ENCODE measurements at places on chromosomes 7 and 10.

DNA sequence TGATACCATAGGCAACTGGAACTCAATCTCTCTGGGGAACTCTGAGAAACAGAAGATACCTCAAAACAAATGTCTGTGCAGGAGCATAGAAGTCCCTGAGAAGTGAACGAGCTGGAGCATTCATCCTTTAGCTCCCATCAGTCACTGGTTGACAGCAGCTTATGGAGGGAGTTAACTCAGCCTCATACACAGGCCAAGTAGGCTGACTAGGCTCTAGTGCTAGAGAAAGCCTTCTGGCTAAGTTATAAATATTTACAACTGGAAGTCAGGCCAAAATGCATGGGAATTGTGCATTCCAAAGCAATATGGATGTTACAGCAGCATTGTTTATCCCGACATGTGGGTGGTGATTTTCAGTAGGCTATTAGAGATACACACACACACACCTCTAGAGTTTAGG lies 66.5 kb downstream of the ANK3 start:
- DNase-seq = no peak

DNA sequence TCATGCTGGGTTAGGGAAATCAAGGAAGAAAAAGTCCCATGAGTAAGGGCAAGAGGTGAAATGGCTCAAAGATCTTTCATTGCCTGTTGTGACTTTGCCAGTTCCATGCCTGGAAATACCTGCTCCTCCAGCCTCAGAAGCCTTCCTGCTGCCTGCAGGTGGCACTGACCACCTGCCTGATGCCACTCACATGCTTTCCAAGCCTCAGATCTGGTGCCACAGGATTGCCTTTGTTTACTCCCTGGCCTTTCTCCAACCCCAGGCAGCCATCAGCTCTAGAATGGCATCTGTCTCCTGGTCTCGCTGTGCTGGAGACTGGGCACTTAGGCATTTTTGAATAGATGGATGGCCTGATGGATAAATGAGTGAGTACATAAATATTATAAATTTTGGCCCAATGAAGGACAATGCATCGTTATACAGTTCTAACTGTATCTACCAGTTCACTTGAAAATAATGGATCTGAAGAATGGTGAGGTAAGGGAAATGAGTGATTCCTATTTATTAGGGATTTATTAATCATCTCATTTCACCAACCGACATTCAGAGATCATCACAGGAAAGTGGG lies 657.2 kb downstream of the INHBA start:
- DNase-seq = no peak

GRCh38 chr10:119663866-119664698 lies 12.9 kb downstream of the BAG3 start:
- DNase-seq = no peak

DNA sequence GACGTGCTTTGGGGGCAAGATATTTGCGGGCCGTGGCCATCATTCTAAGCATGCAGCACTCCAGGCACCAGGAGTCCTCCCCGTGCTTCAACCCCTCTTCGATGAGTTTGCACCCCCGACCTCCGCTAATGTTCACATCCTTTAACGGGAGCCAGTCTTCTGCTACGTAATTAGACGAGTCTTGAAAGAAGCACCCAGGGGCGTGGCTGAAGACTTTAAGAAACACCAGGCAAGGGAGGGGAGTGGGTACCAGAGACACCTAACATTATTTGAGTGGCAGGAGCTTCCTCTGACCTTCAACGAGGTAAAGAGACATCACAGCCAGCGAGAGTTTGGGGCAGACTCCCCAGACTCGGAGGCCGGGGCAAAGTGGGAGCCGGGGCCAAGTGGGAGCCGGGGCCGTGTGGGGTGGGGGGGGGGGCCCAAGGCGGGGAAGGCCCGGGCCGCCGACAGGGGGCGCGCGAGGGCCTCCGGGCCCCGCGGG lies 31.1 kb upstream of the TOMM7 start:
- no peak for DNase-seq

DNA sequence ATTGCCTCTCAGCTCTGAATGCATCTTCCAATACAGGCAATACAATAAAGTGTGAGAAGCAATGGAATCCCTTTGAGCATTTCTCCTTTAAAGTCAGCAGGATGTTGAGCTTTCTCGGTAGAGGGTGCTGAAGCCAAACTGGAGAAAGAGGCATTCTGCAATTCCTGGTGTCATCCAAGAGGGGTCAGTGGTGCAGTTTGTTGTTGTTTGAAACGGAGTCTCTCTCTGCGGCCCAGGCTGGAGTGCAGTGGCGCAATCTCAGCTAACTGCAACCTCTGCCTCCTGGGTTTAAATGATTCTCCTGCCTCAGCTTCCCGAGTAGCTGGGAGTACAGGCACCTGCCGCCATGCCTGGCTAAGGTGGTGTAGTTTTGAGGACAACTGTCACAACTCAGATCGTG lies 486.5 kb downstream of the CALN1 start:
- DNase-seq = no peak

DNA sequence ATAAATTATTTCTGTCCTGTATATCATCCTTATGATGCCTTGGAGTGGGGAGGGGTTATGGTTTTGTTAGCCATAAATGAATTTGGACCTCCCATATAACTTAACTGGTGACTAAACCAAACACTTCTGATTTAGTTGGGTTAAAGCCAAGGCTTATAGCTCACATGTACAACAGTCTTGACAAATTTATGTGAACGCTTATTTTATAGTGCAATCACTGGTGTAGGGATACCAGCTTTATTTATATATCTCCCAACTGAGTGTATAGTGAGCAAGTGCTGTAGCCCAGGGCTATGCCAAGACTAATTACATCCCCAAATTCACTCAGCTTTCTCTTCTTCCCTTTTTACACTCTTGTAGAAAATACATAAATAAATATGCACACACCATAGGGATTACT lies 956.2 kb downstream of the SORCS3 start:
- no peak for DNase-seq

DNA sequence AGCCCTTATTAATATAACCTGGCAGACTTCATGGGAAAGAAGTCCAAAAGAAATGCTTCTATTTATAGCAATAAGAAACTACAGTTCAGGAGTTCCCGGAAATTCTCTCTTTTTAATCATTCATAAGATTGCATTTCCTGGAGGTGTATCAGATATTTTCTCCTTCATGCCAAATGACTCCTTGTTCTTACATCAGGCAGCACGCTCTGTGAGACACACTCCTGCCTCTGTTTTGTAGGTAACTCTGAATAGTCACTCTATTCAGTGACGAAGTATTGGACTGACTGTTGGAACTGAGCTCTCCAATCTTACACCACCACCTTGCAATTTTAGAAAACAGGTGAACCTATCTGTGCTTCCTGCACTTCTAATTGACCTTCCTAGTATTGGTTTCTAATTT lies 78.7 kb upstream of the MSRB2 start:
- no peak for DNase-seq

GRCh38 chr10:118237930-118238329 lies 104.2 kb downstream of the FAM204A start:
- DNase-seq = no peak

DNA sequence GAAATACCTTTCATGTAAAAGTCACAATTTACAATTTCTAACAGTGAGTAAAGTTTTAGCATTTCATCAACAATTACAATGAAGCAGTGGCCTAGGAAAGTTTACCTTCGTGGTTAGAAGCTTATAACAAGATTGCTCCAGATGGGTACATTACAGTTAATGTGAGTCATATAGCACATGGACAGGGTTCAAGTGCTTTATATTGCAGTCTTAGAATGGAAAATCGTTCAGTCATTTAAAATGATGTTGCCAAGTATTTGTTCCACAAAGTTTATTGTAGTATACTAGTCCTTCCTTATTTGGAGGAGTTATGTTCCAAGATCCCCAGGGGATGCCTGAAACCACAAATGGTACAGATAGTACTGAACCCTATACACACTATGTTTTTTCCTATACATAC lies 174.6 kb upstream of the TARP start:
- no peak for DNase-seq

DNA sequence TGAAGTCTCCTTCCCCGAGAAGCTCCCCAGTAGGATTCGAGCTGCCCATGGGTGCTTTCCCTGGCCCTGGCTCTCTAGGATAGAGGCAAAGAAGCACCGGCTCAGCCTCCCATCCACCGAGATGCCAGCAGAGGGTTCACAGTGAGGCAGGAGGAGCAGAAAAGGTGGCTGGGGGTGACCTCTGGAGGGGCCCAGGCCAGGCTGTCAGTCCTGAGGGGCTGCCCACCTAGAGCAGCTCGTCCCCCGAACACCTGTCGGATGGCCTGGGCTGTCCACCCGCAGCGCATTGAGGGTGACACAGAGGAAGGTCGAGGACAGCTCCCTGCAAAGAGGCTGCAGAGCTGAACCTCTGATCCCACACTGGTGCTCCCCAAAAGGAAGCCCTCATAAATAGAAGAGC lies 167.2 kb upstream of the PPP2R2D start:
- DNase-seq = no peak

- no peak for DNase-seq
Observed at GRCh38 chr10:52755297-52756062, 17.1 kb downstream of the MBL2 start.

- no peak for DNase-seq
Observed at GRCh38 chr10:29767968-29768367, 133.2 kb upstream of the SVIL start.

DNA sequence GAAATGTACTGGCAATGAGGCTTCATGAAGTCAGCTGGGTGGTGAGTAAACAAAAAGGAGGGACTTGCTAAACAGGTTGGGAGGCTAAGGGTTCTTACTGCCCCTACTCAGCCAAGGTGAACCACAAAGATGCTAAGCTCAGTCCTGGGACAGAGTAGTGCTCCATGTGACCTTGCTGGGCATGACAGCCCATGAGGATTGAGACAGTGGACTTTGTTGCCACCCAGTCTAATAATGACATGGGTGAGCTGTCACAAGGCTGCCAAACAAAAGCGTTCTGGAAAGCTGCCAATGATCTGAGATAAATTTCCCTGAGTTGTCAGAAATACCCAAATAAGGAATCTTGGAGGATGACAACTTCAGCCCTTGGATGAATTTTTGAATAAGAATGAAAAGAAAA lies 75.2 kb downstream of the CLEC2L start:
- DNase-seq = no peak

DNA sequence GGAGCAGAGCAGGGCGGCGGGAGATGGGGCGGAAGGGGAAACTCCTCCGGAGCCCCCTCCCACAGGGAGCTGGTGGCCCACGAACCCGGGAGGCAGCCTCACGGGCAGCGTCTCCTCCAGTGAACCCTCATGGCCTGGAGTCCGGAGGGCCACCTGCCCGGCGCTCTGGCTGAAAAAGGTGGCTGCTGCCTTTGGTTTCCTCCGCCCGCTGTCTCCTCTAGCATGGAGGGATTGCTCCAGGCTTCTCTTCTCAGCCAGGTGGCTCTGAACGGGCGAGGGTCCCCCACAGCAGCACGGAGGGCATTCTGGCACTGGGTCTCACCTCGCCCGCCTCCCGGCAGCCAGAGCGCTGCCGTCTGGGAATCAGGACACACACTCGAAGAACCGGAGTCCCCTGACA lies 177.3 kb upstream of the PFKP start:
- DNase-seq = no peak

GRCh38 chr10:44393834-44394547 lies 9.1 kb upstream of the CXCL12 start:
- DNase-seq = no peak

DNA sequence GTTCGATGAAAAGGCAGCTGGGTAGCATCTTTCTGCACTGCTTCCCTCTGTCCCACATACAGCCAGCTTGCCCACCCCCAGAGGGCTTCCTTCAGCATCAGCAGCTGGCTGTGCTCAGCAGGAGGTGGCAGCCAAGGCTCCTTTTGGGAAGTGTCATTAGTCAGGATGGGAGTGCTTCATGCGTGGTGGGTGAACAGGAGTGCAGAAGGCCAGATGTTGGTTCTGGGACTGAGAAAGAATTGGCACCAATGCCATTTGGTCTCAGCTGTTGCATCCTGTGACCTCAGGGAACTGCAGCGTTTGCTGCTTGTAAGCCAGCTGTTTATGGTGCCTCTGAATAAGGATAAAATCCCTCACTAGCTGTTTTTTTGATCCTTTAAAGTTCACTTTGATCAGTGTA lies 131.1 kb upstream of the SORCS3 start:
- no peak for DNase-seq

DNA sequence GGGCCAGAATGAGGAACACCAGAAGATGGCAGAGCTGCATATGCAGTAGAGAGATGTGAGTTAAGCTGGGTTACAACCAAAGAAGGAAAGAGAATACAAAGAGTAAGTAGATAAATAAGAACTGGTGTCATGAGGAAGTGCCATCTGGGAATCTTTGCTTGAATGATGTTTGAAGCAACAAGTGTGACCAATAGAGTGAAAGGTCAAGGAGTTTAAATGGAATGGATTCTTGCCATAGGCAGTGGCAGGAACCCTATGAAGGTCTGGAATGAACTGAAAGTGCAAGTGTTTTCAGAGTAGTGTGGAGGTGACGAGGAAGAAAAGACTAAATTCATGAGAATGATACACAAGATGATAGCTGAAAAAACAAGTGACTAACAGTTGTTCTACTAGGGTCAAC lies 21.6 kb downstream of the MEST start:
- no peak for DNase-seq

DNA sequence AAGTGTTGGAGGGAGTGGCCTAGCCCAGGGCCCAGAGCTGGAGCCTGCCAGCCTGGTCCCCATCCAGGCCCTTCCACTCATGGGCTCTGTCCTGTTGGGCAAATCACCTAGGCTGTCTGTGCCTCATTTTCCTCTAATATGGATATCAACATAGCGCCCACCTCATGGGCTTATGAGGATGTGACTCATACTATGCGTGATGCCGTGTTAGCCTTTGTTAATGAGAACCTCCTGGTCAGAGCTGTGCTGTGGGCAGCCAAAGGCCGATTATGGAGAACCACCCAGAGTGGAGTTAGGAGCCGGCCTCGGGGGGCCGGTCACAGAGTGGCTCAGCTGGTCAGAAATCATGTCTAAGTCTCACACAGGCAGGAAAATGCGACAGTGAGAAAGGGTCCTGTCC lies 306.4 kb downstream of the PAXIP1 start:
- no peak for DNase-seq

- no peak for DNase-seq
Observed at GRCh38 chr7:25408012-25408687, 179.9 kb upstream of the NPVF start.

DNA sequence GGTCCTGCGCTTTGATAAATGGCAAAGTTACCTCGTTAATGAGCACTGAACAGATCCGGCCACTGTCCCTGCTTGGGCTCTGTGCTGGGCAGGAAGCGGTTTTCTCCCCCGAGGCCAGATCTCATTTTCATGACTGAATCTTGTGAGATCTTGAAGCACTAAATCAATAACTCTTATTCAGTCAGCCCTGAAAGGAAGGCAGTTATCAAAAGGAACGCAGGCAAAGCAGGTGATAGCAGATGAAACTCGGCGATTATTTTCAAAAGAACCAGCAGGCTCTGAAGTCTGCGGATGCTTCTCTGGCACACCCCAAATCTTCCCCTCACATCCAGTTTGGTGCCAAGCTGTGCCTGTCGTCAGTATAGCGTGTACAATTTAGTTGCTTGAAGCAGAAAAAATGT lies 228.7 kb downstream of the BAMBI start:
- DNase-seq = no peak

DNA sequence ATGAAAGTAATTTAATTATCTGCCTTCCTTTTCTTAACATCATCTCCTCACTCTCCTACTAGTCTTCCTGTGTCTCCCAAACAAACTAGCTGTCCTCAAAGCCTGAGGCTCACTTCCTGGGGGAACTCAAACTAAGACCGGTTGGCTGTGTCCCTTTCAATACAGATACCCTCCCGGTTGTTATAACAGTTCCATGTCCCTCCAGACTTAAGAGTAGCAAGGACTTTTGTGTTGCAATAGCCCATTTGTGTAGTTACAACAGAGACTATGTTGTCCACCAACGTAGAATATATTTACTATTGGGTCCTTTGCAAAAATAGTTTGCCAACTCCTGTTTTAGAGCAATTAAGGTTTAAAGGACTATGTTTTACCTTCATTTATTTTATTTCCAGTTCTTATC lies 8.6 kb upstream of the TARP start:
- DNase-seq = no peak

GRCh38 chr10:123013456-123014419 lies 4.9 kb downstream of the ACADSB start:
- DNase-seq = no peak

All from cerebellar nuclear complex (tissue), 1 donor.